ENCODE measurements at places on chromosomes 5 and 9.

GRCh38 chr9:96420468-96421219 is 2.5 kb upstream of the ZNF367 start:
- peak; percentile 44 for DNase-seq

DNA sequence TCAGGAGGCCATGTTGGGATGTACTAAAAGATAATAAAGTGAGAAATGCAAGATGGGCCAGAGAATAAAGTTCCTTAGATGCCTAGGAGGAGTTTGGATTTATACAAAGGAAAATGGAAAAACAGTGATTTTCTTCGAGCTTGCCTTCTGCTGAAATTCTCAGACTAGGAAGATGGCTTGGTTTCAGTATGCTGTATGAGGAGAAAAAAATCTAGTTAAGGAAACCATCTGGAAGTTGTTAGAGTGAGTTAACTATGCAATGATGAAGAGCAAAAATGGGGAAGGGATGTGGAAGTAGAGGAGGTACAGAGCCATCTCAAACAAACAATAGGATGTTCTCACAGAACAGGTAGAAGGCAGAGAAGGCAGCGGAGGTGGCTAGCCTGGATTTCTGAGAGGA is 162.9 kb upstream of the FTMT start:
- DNase-seq, result no peak

GRCh38 chr9:127185181-127185580 is 62.7 kb upstream of the ANGPTL2 start:
- DNase-seq, result no peak

- DNase-seq, result no peak
Observed at GRCh38 chr9:96691326-96691725, 36.2 kb upstream of the PRXL2C start.
